ENCODE measurements at places on chromosomes 12 and 14.

DNA sequence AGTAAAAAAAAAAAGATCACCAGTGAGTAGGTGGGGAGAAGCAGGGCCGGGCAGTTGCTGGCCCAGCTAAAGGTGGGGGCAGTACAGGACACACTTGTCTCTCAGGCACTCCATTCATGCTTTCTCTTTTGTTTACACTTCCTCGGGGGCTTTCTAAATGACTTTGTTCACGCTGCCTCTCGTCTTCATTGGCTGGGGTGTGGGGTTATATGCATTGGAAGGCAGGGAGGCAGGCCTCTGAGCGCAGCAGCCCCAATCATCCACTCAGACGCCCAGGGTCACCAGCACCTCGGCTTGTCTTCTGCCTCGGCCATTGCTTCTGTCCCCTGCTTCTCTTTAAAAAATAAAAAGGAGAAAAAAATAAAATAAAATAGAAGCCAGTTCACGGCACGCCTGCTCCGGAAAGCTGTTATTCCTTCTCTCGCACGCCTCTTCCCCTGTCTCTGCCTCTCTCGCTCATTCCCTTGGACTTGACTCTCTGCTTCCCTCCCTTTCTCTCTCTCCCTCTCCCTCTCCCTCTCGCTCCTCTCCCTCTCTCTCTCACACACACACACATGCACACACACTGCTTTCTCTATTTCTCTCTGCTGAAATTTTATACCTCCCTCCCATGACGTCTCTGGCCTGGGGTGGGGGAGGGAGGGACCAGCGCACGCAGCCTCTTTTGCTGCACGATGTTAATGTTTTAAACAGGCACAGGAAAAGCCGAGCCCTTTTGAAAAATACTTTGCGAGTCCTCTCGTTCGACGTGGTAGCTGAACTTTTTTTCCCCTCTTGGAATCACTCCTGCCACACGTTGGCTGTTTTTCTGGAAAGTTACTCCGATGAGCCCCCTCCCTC, at the start of gene TGFB3:
Gene TGFB3, minus strand, starts transcription at position 570 of the 840 bp plus-strand sequence. CDS start 1,102 bp downstream, outside the sequence.
- DNase-seq, result peak; percentile 63

DNA sequence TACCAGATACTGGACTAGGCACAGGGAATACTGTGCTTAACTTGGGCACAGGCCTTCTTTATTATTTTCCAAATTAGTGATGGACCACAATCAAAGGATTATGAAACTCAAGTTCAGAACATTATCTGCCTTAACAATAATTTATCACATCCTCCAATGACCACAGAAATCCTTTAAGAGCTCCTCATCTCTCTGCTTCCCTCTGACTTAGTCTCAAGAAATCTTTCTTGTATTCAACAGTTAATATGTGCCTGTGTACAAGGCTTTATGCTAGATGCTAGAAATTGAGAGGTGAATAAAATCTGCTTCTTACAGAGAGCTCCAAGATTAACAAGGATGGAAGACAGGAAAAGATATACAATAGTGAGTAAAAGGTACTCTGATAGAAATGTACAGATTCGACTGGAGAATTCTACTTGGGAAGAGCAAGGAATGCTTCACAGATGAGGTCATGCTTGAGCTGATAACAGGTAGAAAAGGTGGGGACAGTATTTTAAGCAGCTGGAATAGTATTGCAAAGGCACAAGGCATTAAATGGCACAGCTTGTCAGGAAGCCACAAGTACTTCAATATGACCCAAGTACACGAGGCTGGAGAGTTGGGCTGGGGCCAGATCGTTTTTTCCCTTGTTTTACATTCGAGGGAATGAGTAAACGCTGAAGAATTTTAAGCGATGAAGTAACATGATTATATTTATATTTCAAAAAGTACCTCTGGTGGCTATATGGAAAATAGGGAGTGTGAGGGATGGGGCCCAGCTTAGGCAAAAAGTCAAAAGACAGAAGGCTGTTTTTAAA, 55.1 kb upstream of the ARID2 start:
- no peak for DNase-seq

DNA sequence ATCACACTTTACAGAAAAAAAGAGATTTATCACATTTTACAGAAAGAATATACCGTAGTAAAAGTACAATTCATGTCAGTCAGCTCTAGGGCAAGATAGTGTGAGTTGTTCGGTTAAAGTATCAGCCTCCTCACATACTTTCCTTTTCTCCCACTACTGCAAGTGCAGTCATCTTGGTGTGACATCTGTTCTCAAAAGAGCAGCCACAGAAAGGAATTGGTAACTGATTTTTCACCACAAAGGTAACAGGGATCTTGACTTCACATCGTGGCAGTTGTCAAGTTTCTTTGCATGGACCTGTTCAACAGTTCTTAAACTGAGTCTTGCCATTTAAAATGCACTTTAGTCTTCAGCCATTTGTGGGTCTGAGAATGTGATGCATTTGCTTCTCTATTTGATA, 5.0 kb upstream of the E2F7 start:
- no peak for DNase-seq

DNA sequence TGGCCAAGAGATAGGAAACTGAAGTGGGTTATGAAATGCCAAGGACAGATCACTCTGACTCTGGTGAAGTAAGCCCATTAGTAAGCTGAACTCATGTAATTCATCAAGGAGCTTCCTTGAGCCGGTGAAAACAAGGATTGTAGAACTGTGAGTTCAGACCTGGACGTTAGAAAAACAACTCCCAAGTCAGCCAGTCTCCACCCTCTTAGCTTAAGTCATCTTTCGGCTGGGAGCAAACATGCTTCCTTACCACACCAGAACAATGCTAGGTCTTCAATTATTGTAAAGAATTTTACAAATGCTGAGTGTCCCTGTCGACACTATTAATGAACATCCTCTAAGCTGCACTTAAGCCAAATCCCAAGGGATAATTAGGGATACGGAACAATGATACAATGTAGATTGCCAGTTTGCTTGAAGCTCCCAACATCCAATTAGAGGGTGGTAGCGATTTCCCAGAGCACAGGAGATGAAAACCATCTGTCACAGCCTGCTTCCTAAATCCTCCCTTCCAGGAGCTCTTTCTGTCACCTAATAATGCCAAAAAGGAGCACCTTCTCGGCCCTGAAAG, 45.7 kb upstream of the VASH1 start:
- DNase-seq, result no peak

DNA sequence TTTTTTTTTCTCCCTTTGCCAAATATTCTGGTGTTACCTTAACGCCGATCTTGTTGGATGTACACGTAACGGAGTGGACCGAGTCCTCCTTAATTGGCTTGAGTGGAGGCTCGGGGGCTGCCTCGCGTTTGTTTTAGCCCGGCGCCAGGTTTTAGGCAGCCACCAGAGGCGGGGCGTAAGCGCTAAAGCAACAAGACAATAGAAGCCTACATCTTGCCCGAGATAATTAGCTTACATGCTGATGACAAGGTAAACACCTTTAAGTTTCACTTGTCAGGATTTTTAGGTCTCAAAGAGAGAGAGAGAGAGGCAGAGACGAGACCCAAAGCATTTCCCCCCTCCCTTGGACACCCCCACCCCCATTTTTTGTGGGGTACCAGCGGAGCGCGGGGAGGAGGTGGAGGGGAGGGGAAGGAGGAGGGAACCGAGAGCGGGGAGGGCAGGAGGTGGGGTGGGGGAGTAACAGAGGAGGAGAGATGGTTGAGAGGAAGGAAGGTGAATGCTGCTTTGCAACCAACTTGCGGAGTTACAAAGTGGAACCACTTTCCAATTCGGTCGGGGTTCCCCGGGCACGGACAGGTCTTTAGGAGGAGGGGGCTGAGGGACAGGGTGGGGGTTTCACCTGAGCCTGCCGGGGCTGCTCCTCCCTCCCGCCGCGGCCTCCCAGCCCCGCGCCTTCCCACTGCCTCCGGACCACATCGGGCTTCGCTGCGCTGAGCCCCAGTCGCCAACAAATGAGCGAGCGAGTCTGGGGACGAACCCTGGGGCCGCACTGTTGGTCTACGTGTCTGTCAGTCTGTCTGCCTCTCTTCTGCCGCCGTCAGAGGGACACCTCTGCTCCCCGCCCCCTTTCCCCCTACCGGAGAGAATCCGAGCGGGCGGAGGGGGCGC, at the start of gene NKX2-1:
Gene NKX2-1, minus strand, starts transcription at position 802 of the 891 bp plus-strand sequence. Its CDS starts 103 bp downstream, at position 699.
- DNase-seq, result no peak

GRCh38 chr14:51334566-51334965, 94.5 kb downstream of the TMX1 start:
- no peak for DNase-seq

GRCh38 chr14:28784096-28785048, 17.8 kb downstream of the FOXG1 start:
- no peak for DNase-seq

- DNase-seq, result no peak
Observed at GRCh38 chr12:117809509-117809908, 159.3 kb downstream of the KSR2 start.

- DNase-seq, result no peak
Observed at GRCh38 chr12:106304797-106305196, 2.3 kb downstream of the TCP11L2 start.

- peak; percentile 18 for DNase-seq
Observed at GRCh38 chr12:90090929-90091651, 382.5 kb upstream of the ATP2B1 start.

Measured in activated CD4-positive, alpha-beta T cell treated with anti-CD3 and anti-CD28 coated beads for 4 hours (primary cell).